Stimulated activated CD4-positive, alpha-beta T cell treated with anti-CD3 and anti-CD28 coated beads, Interleukin-2, amount 100 ng/mL, for 48 hours (primary cell): ENCODE measurements at places on chromosomes 7 and 10.

- peak; percentile 20 for DNase-seq
Measured at GRCh38 chr7:85023066-85023712, 163.7 kb downstream of the SEMA3D start.

DNA sequence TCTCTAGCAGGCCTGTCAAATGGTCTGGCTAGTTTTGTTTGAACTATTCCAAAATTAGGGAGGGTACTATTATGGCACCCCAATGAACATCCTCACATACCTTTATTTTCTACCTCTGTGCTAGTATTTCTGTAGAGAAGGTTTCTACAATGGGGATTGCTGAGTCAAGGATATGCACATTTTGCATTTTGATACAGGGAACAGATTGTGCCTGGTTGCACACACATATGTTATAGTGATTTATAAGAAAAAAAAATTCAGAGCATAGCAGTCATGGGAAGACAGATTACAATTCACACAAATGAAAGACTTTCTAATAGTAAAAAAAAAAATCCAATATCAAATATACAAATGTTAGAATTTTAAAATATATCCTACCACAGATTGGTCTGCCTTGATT, 14.1 kb upstream of the NRBF2 start:
- DNase-seq = no peak

- no peak for DNase-seq
Measured at GRCh38 chr10:22314852-22315251, 1.3 kb upstream of the COMMD3 start.

- DNase-seq = no peak
Measured at GRCh38 chr10:26525586-26525985, 87.4 kb downstream of the APBB1IP start.

- no peak for DNase-seq
Measured at GRCh38 chr7:77917500-77918262, 119.1 kb downstream of the PHTF2 start.

DNA sequence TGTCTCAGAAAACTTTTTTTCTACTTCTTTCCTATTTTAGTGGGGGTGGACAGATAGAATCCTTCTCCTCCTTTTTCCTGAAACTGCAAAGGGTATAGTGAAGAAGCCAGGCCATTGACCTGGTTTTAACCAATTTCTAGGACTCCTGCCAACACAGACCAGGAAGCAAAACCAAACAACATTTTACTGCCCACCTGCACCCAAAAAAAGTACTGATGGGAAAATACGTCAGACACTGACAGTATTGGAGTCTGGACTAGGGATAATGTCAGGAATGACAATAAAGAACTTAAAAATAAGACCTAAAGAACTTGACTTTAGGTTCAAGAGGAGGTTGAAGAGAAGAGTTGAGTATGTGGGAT, 5.0 kb upstream of the STEAP4 start:
- DNase-seq = no peak

DNA sequence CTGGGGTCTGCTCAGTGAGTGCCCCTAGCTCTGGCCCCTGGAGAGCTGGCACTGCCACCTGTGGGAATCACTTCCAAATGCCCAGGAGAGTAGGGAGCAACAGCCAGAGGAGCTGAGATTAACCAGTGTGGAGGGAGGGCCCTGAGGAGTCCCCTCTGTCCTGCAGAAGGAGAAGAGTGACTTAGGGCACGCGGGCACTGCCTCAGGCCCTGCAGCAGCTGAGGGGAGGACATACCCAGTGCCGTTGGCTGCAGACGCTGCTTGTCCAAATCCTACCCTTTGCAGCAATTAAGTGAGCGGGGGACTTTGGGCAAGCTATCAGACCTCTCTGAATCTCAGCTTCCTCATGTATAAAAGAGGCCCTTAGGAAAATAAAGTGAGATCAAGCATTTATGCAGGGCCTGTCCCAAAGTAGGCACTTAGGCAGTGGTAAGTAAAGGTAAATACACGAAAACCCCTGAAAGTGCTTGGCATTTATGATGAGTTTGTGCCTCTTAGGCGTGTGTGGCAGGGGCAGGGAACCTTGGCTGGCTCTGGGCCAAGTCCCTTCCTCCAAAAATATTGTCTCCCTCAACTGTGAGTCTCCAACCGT, 16.9 kb downstream of the PRF1 start:
- DNase-seq = no peak

DNA sequence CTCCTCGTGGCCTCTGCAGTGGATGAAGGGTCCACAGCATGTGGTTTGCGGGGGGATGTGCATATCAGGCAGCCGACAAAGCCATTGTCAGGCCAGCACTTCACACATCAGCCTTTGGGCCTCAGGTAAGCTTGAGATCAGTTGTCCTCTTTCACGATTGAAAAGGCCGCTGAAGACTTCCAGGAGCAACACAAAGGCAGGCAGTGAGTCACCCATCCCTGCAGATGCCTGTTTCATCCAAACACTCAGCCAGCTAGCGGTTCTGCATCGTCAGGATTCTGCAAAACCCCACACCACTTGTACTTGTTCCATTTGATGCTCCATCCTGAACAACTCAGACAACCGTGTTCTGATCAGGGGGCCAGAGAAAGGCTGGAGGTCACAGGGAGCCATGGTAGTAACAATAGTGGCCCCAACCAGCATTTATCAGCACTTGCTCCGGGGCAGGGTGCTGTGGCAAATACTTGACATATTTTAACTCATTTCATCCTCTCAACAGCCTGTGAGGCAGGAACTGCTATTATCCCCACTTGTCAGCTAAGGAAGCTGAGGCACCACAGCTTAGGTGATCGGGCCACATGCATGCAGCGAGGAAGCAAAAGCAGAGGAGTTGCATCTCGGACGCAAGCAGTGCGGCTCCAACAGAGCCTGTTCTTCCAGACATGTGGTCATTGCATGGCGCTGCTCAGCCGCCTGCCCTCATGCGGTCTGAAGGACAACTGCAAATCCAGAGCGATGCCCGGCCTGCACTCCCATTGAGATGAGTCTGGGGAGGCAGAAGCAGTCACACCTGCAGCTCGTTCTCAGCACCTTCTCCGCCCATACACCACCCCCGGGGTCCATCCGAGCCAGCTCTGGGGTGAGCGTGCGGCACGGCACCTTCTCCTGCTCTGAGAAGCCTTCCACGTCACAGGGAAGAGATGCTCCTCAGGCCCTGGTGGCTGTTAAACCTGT, 144.9 kb downstream of the PAXIP1 start:
- DNase-seq = no peak

DNA sequence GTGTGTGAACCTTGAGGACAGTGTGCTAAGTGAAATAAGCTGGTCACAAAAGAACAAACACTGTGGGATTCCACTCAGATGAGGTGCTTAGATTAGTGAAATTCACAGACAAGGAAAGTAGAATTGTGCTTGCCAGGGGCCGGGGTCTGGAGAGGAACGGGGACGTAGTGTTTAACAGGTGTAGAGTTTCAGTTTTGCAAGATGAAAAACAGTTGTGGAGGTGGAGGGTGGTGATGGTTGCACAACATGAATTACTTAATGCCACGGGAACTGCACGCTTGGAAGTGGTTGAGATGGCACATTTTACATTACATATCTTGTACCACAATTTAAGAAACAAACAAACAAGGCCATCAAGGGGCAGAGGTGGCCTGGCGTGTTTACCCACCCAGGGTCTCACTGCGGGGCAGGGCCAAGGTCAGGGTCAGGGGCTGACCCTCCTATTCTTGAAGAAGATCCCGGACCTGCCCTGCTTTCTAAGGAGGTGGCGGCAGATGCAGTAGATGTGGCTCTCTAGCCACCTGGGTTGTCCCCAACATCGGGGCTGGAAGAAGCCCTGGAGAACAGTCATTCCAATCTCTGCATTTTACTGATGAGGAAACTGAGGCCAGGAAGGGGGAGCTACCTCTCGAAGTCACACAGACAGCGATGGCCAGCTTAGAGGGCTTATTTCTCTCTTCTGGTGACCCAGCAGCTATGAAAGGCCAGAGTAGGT, 91.5 kb upstream of the LRRC4 start:
- DNase-seq = no peak

- DNase-seq = no peak
Measured at GRCh38 chr7:66050990-66051448, 24.6 kb upstream of the ASL start.
